Activated T-cell treated with anti-CD3 and anti-CD28 coated beads for 24 hours (primary cell): ENCODE measurements at places on chromosomes 3 and 15.

- DNase-seq = no peak
Measured at GRCh38 chr3:31053299-31053698, 158.8 kb upstream of the GADL1 start.

DNA sequence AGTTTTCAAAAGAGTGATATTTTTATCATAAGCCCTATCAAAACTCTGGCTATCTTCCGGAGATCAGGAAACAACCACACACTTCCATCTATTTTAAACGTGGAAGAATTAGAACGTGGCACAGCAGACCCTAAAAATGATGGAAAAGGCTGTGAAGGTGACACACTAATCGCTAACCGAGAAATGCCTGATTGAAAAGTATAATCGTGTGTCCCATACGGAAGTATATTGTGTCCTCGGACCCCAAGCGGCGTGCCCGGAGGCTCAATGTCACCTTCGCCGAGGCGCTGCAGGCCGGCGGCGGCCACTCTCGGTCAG, 642 bp downstream of the COX5A start:
- DNase-seq = no peak

DNA sequence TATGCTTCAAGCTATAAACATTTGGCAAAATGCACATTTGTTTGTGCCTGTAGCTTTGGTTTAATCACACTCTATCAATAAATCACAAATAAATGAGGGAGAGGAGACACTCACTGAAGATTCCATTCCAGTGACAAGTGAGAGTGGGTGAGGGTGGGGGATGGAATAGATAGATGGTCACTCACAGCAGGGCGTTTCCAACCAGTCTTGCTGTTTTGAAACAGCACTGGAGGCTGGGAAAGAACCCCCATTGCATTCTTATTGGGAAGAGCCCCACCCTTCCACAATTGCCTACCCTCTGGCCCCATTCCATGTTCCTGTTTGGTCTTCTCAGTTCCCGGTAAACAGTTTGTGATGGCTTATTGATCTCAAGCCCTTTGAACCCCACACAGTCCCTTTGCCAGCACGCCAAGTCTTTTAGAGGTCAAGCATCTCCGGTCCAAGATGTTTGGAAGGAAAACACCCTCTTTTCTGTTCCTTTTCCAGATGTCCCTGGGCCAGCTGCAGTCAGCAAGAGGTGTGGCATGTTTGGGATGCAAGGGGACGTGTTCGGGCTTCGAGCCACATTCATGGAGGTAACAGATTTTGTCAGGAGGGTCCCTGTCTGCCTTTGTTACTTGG, 30.7 kb downstream of the LMCD1 start:
- DNase-seq = no peak

DNA sequence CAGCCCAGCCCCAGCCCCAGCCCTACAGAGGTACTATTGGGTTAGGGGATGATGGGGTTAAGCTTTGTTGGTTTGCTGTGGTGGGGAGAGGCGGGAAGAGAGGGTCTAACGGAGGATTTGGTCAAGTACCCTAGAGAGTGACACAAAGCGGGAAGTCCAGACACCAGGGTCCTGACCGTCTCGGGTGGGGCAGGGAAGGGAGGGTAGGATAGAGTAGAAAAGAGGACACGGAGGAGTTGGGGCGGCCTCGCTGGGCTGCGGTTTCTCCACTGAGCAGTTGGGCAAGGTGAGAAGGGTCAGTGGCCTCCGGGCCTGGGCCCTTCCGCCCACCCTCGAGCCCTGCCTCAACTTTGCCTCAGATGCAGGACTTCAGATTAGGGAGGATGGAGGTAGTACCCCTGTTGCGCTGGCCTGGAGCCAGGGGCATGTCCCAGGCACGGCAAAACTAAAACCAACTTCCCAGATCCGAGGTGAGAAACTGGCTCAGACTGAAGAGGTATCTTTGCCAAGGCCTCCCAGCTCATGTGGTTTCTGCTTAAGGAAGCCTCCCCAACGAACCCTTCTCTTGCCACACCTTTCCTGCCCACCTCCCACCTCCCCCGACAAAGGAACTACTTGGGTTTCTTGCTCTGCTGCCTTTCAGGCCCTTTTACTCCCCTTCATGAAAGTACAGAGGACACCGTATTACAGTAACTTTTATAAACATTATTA, 551 bp downstream of the PML start:
- DNase-seq = no peak

DNA sequence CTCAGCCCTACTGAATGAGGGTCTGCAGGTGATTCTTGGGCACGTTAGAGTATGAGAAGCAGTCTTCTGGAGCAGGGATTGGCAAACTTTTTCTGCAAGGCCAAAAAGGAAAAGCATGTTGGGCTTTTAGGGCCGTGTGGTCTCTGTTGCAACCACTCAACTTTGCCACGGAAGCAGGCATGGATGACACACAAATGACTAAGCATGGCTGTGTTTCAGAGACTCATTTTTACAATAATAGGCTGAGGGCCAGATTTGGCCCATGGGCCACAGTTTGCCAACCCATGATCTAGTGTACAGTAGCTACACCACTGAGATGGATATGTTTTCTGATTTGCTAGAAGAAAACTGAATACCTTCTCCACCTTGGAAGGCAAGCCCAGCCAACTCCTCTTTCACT, 66.1 kb upstream of the PRICKLE2 start:
- DNase-seq = no peak

DNA sequence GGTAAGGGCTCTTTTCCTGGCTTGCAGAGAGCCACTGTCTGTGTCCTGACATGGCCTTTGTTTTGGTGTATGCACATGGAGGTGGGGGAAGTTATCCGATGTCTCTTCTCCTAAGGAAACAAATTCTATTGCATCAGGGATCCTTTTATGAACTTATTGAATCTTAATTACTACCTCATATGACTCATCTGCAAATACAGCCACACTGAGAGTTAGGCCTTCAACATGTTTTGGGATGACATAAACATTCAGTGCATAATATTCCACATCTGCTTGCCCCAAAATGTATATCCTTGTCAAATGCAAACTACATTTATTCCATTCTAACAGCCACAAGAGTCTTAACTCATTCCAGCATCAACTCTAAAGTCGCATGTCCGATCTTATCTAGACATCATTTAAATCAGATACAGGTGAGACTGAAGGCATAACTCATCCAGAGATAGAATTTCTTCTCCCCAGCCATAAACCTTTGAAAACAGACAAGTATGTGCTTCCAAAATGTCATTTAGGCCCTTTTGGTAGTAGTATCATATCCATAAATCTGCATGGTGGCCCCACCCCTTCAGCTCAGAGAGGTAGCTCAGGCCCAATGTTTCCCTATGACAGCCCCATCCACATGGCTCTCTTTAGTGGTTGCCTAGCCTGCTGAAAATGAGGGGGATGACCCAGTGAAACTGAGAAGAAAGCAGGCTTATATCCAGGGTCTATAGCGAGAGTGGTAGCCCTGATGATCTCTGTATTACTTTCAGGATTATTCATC, 289.5 kb upstream of the ALCAM start:
- no peak for DNase-seq

GRCh38 chr3:13746385-13746784, 133.5 kb downstream of the WNT7A start:
- no peak for DNase-seq

- no peak for DNase-seq
Measured at GRCh38 chr3:9069971-9070370, 106.7 kb upstream of the RAD18 start.
